Stimulated activated CD8-positive, alpha-beta memory T cell treated with anti-CD3 and anti-CD28 coated beads, Interleukin-4, amount 100 ng/mL, for 1 hour (primary cell): ENCODE measurements at places on chromosomes 2 and 18.

GRCh38 chr2:218618102-218618860 lies 10.6 kb downstream of the PLCD4 start:
- DNase-seq, result no peak

- DNase-seq, result no peak
These were observed 78.7 kb downstream of the GRB14 start for GRCh38 chr2:164542581-164543021.

GRCh38 chr2:154375579-154375931 lies 322.9 kb upstream of the KCNJ3 start:
- DNase-seq, result no peak

DNA sequence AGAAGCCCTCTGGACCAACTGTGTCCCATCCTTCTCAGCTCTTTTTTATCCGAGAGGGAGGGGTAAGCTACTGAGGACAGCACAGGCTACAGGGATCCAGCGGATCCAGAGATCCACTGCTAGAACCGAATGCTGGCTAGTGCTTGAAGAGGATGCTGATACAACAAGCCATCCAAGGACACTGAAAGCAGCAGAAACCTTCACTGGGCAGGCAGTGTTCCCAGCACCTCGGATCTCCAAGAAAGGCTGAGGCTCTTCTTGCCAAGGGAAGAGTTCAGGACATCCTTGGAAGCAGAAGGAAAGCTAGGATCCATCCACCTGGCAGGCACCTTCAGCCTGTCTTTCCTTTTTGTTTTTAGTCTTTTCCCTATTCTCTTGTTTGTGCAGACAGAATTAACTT lies 13.2 kb upstream of the FHOD3 start:
- DNase-seq, result no peak

DNA sequence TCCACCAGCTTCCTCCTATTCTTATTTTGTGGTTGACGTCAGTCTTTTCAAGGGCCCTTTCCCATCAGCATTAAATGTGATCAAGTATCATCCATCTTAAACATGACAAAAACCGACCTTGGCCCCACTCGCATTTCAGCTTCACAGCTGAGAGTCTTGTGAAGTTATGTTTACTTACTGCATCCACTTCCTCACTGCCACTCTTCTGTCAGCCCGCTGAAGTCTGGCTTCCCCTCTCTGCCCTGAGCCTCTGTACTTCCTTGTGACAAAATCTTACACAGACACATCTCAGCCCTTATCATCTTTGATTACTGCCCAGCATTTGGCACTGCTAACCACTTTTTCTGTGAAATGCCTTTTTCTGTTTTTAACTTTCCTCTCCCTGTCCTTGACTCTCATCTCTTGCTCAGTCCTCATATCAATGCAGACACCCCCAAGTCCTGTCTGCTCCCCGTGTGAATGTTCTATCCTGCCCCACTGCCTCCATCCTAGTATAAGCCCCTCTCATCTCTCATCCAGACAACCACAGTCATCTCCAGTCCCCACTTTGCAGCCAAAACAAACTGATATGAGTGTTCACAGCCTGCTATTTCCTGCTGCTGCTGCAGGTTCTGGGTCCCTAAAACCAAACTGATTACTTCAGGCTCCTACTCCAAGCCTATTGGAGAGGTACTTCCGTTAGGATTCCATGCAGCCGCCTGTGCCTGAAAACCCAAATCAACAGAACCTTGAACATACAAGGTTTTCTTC lies 31.4 kb downstream of the FOSL2 start:
- no peak for DNase-seq

DNA sequence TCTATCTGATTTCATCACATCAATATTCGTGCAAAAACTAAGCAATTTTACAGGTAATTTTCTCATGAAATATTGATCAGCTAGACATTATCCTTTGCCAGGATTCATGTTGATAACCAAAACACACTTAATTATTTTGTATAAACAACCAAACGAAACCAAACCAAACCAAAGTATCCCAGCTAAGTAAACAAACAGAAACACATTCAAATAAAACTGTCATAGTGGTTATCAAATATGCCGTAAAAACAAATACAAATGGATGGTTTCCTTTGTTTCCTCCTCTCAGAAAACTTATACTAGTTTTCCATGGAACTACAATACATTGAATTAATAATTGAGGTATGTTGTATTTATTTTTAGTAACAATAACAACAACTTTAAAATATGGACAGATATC lies 777.4 kb downstream of the DSC3 start:
- no peak for DNase-seq
